Stimulated activated CD8-positive, alpha-beta memory T cell treated with anti-CD3 and anti-CD28 coated beads, Interleukin-4, amount 100 ng/mL, for 1 hour (primary cell): ENCODE measurements at places on chromosomes 16 and 17.

DNA sequence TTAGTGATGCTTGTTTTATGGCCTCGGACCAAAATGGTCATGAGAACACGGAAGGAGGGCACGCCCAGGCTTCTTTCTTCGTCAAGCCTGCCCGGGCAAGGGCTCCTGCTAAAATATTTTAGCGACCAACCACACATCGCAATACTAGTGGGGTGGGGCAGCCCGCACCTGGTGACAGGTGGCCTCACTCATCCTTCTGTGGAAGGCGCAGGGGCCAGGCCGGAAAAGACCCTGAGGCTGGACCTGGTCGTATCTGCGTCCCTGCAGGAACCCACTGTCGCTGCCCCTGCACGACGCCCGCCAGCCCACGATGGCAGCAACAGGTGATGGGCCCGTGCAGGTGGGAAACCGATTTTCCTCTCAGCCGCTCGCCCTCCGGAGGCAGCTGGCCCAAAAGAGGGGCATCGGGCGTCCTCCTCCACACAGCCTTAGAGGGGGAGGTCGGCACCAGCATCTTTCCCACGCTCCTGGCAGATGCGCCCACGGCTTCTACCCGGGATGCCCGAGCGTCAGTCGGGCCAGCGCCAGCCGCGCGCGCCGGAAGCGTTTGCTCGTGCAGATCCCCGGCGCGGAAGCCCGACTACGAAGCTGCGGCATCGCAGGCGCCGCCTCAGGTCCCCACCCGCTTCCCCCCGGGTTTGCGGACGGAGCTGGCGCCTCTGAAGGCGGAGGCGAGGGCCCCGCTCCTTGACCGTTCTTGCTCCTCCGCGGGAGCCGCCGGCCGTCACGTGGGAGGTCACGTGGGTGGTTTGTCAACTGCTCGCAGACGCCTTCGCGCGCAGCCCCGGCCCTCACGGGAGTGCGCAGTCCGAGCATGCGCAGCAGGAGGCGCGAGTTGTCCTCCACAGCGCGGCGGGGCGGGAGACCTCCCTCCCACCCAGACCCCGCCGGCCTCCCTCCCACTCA is 22.8 kb upstream of the FOXK2 start:
- peak; percentile 81 for DNase-seq

- DNase-seq = no peak
Observed at GRCh38 chr17:39655105-39655504, 10.0 kb upstream of the TCAP start.

- peak; percentile 88 for DNase-seq
Observed at GRCh38 chr17:74748529-74749278, at the start of gene NHERF1. TSS of gene NHERF1 (plus strand) at chr17:74748628. CDS start at chr17:74748847, 219 bp downstream.

DNA sequence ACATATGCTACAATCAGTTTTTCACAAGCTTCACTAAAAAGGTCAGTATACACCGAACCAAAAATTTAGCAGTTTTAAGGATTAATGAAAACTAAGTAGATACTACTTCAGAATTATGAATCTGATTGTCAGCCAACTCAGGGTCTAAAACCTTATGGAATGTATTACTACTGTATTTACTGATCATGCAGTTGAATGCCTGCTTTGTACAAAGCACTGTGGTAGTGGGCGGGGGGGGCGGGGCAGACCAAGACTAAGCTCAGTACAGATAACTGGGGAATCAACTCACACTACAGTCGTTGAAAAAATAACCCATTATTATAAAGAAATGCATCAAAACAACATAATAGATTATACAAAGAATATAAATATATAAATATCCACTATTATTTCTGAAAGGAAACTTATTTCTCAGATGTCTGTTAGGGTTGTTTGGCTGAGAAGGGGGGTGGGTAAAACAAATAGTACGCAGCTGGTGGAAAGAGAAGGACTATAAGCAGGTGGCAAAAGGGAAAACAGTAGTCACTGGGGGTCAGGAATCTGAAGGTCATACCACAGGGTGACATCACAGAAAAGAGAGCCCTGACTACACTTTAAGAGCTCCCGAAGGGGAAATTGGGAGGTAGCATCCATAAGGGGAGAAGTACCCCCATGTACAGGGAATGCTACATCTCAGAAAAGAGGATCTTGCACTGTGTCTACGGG is 109.4 kb upstream of the AXIN2 start:
- no peak for DNase-seq

- DNase-seq = no peak
Observed at GRCh38 chr17:39118674-39119419, 32.6 kb downstream of the PLXDC1 start.

GRCh38 chr16:67672306-67672705 is 5.7 kb downstream of the C16orf86 start:
- no peak for DNase-seq

- no peak for DNase-seq
Observed at GRCh38 chr17:67109111-67109510, 64.8 kb downstream of the CACNG1 start.

GRCh38 chr17:40243761-40244160 is 24.7 kb downstream of the WIPF2 start:
- DNase-seq = no peak

DNA sequence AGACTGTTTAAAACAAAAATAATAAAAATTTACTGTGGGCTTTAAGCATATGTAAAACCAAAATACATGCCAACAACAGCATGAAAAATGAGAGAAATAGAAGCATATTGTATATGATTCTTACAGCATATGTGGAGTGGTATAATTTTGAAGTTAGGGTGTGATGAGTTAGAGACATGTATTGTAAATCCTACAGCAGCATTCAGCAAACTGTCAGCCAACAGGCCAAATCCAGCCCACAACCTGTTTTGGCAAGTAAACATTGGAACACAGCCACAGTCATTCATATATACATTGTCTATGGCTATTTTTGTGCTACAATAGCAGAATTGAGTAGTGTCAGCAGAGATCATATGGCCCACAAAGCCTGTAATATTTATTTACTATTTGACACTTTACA is 42.3 kb downstream of the ZNF18 start:
- no peak for DNase-seq

DNA sequence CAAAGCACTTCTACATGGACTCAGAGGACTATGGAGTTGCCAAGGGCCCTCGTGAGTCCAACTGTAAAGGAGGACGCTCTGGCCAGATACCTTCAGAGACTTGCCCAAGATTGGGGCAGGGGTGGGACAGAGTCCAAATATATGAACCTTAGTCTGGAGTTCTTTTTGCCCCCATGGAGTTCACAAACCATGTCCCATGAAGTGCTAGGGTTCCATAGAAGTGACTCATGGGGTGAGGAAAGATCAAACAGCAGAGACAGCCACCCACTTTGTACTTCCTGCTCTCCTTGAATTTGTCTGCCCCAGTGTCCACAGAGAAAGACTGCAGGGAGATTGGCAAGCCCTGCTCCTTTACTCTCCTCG is 29.0 kb downstream of the SRL start:
- no peak for DNase-seq
